CD4-positive, alpha-beta T cell treated with Interleukin-6 at 100 ng/mL for 8 hours (primary cell): ENCODE measurements at places on chromosomes 11 and 22.

- DNase-seq = no peak
These were observed 17.1 kb downstream of the PATZ1 start for GRCh38 chr22:31329029-31329428.

DNA sequence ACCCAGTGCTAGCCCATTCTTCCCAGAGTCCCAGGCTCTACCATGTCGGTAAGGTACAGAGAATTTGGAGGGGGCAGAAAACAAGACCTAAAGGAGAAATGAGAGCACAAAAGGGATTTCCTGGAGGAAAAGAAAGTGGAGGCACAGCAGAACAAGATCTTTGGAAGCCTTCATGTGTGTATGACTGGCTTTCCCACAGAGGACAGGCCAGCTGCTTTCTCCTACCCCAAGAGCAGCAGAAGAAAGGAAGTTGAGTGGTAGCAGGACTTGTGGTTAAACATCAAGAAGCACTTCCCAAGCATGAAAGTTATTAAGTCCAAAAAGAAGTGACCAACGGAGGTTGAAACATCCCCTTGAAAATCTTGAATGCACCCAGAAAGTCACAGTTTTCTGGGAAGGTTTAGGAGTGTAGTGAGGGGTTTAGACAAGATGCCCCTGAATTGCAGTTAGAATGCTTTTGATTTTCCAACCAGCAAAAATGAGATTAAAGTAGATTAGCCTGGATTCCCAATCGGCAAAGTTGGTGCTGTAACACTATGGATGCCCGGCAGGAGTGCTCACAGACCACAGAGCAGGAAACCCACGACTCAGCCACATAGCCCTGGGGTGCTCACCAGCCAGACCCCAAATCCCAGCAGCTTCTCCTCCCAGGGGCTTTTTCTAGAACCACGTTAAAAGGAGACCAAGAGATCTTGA is 608 bp downstream of the TMPRSS13 start:
- no peak for DNase-seq

- DNase-seq = no peak
These were observed 368.3 kb upstream of the SYN3 start for GRCh38 chr22:33426451-33426850.

- no peak for DNase-seq
These were observed 48.7 kb downstream of the FDX1 start for GRCh38 chr11:110478410-110478809.

DNA sequence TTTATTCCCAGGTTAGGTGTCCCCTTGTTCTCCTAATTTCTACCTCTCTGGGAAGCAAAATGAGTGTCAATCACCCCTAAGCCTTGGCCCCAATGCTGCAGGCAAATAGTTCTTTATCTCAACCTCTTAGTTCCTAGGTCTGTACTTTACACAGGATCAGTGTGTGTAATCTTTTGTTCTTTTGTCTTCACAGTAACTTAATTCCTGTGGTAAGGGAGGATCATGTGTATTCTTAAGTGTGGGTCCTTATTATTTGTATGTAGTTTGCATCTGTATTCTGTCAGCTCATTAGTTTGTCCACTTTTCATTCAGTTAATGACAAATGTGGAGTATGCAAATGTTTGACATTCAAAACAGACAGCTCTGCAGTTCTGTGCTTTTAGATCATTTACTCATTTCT is 166.7 kb downstream of the FAT3 start:
- DNase-seq = no peak

DNA sequence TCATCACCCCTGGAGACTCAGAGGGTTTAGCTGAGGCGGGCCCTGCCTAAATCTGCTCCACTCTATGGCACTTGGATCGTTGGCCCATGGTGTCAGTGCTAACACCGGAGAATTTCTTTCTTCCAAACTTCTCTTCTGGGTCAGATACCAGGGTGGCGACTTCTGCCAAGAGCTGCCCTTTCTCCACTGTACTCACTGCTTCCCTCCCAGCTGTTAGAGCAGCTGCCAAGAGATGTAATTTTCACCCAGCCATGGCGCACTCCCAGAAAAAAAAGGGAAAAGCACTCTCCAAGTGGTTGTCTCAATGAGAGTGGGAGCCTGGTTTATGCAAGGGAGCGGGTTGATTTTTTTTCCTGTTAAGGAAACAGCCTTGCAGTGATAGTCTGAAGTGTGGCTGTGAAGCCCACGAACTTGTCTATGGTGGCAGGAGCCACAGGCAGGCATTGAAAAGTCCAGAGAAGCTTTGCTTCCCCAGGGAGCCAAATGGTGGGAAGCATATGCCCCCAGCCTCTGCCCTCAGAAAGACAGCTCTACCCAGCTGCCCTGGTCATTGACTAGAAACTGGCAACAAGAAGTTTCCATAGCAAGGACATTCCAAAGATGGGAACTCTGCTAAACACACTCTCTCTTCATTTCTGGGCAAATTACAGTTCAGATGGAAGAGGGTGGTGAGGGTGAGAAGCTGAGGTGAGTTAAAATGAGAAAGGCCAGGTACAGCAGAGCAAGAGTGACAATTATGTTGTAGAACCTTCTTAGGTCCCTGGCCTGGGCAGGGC is 10.7 kb downstream of the PCSK7 start:
- no peak for DNase-seq

DNA sequence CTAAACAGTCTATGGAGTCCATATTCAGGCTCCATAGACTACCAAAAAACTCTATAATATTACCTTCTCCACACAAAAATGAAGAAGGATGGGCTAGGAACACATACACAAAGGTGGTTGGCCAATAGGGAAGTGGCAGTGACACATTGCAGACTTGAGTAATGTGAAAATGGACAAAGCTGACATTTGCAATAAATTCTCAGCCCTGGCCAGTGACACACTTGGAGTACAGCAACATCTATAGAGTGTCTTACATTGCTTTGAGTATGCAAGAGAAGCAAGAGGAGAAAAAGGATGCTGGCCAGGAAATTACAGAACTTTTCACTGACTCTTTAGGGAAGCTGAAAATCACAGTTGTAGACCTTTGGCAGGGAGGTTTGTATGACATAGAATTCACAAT is 7.3 kb upstream of the OR52W1 start:
- no peak for DNase-seq

- DNase-seq = no peak
These were observed 17.9 kb upstream of the TPH1 start for GRCh38 chr11:18063862-18064434.

GRCh38 chr11:6640985-6641701 is 14.5 kb downstream of the DCHS1 start:
- DNase-seq = no peak

DNA sequence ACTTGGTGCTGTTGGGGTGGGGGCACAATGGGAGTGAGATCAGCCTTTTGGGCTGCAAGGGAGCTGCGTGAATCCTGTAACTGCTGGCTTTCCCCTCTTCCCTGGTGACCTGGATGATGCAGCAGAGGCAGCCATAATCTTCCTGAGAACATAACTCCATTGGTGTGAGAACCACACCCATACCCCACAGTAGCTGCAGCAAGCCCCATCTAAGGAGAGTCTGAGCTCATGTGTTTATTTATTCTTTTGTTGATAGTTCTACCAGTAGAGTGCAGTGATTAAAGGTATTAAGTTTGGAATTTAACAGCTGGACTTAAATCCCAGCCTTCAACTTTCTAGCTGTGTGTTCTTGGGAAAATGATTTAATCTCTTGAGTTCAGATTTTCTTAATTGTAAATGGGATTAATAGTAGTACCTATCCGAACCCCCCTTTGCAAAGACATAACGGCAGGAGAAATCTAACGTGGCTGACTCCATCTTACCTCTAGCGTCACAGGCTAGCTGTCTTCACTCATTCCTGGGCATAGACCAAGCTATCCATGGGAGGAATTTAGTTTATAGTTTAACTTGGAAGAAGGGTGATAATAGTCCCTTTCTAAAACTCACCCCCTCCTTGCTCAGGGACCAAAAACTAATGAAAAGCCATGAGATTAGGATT is 385.0 kb upstream of the DDI1 start:
- no peak for DNase-seq

DNA sequence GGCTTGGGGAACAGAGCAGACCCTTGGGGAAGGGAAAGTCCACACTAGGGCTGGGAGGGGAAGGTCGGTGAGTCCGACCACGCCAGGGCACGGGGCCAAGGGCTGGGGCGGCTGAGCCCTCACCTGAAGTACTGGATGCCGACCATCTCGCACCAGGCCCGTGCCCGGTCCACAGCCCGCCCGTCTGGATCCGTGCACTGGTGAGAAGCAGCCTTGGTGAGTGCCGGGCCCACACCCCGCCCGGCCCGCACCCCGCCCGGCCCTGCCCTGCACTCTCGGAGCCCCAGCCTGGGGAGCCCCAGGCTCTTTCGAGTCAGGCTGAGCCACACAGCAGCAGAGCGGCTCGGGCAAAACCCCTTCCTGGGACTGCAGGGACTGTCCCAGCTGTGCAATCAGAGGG is 1.9 kb upstream of the BAIAP2L2 start:
- no peak for DNase-seq

DNA sequence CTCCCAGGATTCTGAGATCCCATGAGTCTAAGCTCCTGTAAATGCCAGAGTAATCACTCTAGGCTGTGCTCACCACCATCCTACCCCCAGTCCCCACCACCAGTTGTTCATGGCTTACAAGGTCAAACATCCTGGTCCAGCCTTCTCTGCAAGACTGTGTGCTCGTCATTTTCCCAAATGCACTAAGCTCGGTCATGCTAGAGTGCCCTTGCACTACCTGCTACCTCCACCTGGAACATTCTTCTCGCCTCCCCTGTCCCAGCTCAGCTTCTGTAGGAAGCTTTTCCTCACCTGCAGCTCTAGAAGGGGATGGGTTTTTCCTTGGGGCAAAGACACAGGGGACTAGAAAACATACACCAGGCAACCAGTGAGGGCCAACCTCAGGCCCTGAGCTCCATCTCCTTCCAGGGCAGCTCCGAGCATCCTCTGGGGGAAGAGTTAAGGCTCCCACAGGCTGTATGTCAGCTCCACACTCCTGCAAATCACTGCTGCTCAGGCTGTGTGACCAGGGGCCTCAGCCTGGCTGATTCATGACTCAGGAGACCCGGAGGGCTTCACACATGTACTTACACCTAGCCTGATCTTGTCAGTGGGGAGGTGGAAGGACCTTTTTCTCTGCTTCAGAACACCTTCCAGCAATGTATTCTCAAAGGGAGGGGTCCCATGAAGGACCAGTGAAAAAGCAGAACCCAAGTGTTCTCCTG is 37.2 kb upstream of the CSNK2A3 start:
- no peak for DNase-seq

GRCh38 chr11:116948391-116948790 is 111.0 kb upstream of the APOA1 start:
- DNase-seq = no peak

- no peak for DNase-seq
These were observed 65.3 kb downstream of the TBC1D22A start for GRCh38 chr22:46827781-46828180.

DNA sequence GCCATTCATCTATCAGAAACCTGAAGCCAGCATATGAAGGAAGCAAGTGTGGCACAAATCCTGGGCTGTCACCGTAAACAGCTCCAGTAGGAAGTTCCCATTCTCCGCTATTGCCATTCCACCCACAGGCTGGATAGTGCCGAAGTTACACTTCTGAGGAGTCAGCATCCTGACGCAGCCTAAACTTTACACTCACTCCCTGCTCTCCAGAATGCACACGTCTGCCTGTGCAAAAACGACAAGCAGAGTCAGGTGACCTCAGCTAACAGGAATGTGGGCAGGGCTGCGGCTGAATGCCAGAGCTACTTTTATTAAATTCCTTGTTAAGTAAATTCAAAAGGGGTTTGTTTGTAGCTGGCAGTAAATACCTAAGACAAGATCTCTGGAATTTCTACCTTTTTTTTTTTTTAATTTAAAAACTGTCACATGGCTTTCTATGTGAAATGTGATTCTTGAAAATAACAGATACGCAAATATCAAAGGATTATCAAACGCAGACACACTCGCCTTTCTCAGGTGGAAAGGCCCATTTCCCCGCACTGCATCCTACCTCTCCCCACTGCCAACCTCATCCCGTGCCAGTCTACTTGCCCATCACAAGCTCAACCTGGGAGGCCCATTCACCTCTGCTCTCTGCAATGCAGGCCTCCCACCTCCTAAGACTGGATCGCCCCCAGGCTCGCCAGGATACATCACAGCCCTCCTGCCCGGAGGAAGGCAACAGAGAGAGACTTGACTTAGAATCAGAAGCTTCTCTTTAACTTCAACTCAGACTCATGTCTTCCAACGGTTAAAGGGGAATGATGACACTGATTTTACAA is 33.5 kb downstream of the NFRKB start:
- DNase-seq = no peak

DNA sequence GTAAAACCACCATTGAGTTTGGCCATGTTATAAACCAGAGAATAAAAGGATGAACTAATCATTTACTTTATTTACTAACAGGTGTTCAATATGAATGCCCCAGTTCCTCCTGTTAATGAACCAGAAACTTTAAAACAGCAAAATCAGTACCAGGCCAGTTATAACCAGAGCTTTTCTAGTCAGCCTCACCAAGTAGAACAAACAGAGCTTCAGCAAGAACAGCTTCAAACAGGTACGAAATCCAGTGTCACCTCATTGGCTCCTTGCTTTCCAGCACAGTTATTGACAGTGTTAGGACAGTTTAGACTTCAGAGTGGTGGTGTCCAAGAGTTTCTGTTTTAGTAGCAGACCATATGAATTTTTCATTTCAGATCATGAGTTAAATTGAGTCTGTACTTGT is 13.6 kb upstream of the NAT10 start:
- no peak for DNase-seq

- DNase-seq = peak; percentile 14
These were observed 49.3 kb upstream of the RDX start for GRCh38 chr11:110345743-110346142.

DNA sequence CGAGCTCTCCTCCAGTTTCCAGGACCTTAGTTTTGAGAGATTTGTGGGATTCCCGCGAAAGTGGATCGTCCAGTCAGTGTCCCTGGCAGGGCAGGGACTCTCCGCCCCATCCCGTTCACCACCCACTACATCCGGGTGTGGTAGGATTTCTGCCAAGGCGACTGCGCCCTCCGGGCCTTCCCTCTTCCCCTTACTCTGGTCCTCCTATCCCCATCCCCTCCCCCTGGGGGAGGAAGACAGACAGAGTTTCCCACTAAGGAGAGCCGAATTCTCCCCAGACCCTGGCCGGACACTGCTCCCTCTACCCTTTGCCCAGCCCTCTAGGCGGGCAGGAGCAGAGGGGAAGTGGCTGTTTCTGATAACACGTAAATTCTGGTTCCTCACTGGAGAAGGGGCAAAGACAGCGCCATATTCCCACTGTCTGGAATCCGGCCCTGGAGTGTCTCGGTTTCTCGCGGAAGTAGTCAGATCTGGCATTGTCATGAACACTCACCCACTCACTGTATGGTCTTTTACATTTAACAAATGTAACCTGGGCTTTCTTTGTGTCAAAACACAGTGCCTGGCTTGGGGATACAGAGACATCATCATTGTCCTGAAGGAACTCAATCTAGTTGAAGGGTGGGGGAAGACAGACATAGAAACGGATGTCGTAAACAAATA is 1.1 kb upstream of the NECTIN1 start:
- no peak for DNase-seq

- DNase-seq = no peak
These were observed 12.3 kb downstream of the PKNOX2 start for GRCh38 chr11:125176866-125177265.

GRCh38 chr11:101436511-101437142 is 147.2 kb downstream of the TRPC6 start:
- DNase-seq = no peak
